Fibroblast of the aortic adventitia (primary cell): ENCODE measurements at places on chromosomes 16 and 17.

GRCh38 chr17:80419255-80419654 lies 4.3 kb downstream of the ENDOV start:
- no peak for DNase-seq

GRCh38 chr17:49369760-49370159 lies 7.7 kb upstream of the ZNF652 start:
- no peak for DNase-seq

DNA sequence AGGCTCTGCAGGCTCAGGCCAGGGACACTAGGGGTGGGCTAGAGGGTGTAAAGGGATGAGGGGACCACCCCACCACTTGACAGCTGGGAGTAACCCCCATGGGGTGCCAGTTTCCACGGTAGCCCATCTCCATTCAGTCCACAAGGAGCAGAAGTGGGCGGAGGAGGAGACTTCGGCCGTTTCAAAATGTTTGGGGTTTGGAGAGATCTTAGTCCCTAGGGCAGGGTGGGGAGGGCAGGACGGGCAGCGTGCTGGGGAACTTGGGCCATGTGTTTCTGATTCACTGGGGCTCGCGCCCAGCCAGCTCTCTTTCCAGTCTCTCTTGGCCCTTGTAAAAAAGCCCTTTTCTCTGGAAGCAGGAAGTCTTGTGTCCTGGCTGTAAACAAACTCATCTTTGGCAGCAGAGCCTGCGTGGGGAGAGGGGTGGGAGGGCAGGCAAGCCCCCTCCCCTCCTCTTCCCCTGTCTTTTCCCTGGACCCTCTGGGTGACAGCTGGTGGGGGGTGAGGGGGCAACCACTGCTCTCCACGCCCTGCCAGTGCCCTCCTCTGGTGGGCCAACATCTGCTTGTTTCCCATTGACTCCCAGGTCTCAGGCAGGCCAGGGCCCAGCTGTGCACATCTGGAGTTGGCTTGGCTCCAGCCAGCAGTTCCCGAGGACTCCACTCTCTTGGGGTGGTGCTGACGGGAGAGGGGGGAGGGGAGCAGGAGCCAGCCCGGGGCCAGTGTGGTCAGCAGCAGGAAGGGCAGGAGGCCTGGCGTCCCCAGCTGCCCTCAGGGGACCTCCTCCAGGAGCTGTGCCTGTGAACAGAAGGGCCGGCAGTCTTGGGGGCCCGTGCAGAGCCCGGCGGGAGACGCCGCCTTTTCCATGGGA lies 8.1 kb downstream of the CYGB start:
- DNase-seq = peak; percentile 97

DNA sequence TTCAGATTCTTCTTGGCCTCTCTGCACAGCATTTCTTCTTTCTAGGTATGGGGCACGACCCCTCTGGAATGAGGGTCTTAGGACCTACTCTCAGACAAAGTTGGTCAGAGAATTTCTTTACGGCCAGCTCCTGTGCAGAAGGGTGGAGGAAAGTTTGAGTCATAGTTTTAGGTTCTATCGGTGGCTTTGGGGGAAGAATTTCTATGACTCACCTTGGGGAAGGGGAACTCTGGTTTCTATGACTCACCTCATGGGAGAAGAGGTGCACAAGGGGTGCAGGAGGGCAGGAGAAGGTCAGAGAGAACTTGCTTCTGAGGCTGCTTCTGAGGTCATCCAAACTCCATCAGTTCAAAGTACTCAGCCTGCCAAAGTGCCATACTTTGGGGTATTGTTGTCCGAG lies 2.5 kb upstream of the ABCC12 start:
- peak; percentile 62 for DNase-seq

- no peak for DNase-seq
Measured at GRCh38 chr17:34758718-34759117, 179.3 kb downstream of the TMEM132E start.
